ENCODE measurements at places on chromosomes 4 and X.

DNA sequence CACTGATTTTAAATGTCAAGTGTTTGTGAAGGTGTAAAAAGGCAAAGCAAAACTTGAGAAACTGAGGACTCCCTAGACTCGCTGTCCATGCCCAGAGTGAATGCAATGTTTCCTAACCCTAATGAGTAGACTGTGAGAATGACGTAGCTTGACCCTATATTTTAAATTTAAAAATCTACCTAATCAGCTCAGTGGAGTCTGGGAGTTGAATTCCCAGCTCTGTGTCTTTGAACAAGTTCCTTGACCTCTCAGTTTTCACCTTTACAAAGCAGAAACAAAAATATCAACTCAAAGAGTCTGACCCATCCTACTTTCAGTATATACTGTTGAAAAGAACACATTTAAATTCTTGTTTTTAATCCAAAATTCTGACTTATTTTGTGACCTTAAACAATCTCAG lies 2.3 kb downstream of the FGA start:
- no peak for DNase-seq

GRCh38 chr4:107888237-107888636 lies 43.1 kb upstream of the CYP2U1 start:
- DNase-seq: no peak

DNA sequence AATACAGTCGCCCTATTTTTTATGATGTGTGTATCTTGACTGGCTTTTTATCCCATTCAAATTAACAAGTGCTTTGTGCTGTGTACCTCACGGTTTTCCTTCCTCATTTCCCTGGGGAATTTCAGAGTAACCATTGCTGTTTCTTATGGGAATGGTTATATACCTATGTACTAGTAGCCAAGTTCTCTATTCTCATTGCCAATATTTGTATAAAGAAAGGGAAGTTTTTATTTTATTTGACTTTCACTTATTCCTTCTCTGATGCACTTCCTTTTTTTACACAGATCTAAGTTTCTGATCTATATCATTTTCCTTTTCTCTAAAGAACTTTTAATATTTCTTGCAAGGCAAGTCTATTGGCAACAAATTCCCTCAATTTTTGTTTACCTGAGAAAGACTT lies 181.3 kb downstream of the SOWAHB start:
- no peak for DNase-seq

DNA sequence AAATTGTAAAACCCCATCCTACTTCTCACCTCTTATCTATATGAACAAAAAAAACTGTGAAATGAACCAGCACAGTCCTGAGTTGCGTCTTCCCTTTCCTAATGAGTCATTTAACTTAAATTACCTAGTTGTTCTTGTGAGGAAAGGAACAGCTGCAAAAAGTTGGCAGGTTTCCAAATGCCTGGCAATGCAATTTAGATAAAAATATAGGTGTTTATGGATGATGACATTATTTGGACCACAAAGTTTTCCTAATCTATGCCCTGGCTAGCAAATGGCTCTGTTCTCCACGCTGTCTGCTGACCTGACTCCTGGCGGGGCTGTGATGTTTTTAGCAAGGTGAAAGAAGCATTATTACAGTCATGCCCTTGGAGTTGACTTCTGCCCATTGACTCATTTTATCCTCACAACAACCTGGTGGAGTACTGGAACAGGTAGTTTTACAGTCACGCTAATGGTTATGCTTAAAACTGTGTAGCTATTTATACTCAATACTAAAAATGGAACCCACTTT lies 29.8 kb upstream of the RELL1 start:
- DNase-seq: no peak

DNA sequence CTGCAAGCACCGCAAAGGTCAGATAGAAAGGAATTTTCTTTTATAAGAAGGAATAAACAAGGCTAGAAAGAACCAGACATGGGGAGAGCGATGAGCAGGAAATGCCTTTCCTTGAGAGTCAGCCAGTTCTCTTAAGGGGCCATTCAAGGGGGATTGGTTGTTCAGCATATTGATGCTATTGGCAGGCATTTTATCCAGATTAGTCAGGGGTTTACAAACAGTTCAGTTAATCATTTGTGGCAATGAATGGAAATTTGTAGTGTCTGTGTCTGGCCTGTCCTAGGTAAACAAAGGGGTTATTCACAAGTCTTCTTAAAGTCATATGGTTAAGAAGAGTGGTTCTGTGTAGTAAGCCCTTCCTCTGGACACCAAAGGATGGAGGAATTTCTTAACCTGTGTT lies 184.7 kb upstream of the FRMPD4 start:
- no peak for DNase-seq
